ENCODE measurements at places on chromosomes 4 and X.

GRCh38 chr4:43316813-43317212, 424.3 kb downstream of the GRXCR1 start:
- no peak for DNase-seq

GRCh38 chr4:6343939-6344408, 74.3 kb downstream of the WFS1 start:
- DNase-seq, result peak; percentile 58

DNA sequence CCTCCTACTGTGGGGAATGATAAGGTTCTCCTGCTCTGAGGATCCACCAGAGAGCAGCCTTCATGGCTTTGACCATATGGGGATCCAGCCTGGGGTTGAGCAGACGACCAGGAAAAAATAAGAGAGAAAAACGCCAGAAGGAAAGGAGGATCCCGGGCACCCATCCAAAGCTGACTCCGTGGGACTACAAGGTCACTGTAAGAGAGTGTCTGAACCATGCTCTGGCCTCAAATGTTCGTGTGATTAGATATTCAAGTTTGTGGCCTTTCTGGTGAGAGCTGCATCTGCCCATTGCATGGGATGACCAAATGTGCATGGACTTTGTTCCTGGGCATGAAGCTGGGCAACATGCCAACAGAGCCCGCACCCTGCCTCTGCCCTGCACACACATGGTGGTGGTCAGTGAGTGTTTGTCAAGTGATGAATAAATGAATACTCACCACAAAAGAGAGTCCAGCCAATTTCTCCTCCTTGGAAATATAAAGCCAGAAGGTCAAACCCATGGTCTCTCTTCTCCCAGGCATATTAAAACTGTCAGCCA, 346.0 kb upstream of the GATB start:
- DNase-seq, result no peak

DNA sequence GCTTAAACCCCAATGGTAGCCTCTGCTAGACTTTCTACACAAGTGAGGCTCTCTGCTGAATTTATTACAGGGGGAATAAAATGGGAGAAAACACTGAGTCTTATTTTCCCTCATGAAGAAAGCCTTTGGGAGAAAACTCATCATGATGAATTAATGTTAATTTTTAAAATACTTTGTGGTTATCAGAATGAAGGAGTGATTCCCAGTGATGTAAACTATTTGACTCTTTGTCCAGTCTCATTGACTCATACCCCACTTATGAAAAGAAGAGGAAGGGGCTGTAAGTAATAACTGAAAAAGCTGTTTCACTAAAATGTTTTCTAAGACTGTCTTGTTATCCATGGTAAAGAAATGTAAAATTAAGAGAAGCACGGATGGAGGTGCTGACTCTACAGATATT, 208.8 kb downstream of the GRIA3 start:
- no peak for DNase-seq

DNA sequence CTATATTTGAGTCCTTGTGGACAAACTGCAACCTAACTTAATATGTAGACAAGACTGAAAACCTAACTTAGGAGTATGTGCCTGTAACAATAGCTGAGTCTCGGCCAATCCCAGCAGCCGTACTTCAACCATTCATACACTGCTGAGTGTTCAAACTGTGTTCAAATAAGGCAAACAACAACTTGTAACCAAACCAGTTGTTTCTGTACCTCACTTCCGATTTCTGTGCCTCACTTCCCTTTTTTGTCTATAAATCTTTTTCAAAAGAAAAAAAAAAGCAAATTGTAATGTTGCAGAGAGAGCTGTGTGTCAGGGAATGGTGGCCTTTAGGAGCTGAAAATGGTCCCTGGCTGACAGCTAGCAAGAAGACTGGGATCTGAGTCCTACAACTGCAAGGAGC, 46.0 kb downstream of the GEMIN8 start:
- no peak for DNase-seq

Measured in iPS-NIHi11 (cell line).